ENCODE measurements at places on chromosomes 3 and 15. TPM values are rescaled to one million over a fixed set of nuclear protein-coding genes. Genes with fewer than 3 reads are reported as not detected.

DNA sequence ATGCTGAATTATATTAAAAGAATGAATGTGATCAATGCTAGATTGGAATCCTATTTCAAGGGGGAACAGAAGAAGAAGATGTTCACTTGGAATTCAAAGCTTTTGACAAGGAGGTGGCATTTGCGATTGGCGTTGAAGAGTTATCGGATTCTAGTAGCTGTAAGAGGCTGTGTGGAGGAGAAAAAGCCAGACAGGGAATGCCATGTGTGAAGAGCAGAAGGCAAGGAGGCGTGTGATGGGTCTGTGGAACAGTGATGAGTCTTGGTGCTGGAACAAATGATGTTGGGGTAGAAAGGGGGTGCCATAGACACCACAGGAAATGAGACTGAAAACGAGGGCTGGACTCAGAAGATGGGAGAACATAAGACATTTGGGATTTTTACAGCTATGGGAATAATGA, 30.5 kb upstream of the ATP10A start:
- DNase-seq = no peak

The CLEC3B gene
- 10.5 TPM for total RNA-seq

DNA sequence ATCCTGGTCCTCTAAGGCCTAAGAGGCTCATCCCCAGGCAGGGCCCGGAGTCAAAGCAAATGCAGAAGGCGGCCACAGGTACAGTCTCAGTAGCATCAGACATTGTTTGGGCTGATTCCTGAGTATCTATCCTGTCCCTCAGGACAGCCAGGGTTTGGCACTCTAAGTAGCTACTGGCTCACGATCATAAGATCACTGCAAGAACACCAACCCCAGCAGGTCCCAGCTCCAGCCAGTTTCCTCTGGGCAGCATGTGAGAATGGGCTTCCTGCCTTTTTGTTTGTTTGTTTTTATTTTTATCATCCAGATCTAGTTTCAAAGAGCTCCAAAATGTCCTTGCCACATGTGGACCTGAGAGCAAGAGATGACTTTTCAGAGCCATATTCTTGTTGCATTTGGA, 32.7 kb downstream of the LRRFIP2 start:
- no peak for DNase-seq

- no peak for DNase-seq
Observed at GRCh38 chr3:168862466-168862865, 766.7 kb upstream of the GOLIM4 start.

- DNase-seq = no peak
Observed at GRCh38 chr15:63948436-63948835, 97.8 kb downstream of the DAPK2 start.

The ABI3BP gene
- 108 TPM for total RNA-seq

Measured in fibroblast of the aortic adventitia (primary cell).